Stimulated activated CD8-positive, alpha-beta memory T cell treated with anti-CD3 and anti-CD28 coated beads, Interleukin-7, amount 100 ng/mL, for 1 hour (primary cell): ENCODE measurements at places on chromosomes 1 and 21.

- no peak for DNase-seq
Observed at GRCh38 chr1:207941665-207942064, 30.7 kb upstream of the CD34 start.

- DNase-seq, result no peak
Observed at GRCh38 chr1:201295861-201296260, 12.6 kb downstream of the PKP1 start.

DNA sequence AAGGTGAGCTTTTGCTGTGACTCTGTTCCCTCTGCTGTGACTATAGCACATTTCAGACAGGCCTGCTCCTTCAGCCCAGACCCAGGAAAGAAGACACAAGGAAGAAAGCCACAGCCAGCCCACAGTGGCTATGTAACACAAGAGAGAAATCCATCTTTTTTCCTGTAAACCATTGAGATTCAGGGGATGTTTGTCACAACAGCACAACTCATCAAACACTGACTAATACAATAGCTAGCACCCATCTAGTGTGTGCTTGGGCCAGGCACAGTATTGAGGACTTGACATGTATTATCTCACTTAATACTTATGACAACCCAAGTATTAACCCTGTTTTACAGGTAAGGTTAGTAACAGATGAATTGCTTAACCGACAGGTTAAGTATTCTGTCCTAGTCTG lies 29.8 kb downstream of the TAS1R2 start:
- no peak for DNase-seq

DNA sequence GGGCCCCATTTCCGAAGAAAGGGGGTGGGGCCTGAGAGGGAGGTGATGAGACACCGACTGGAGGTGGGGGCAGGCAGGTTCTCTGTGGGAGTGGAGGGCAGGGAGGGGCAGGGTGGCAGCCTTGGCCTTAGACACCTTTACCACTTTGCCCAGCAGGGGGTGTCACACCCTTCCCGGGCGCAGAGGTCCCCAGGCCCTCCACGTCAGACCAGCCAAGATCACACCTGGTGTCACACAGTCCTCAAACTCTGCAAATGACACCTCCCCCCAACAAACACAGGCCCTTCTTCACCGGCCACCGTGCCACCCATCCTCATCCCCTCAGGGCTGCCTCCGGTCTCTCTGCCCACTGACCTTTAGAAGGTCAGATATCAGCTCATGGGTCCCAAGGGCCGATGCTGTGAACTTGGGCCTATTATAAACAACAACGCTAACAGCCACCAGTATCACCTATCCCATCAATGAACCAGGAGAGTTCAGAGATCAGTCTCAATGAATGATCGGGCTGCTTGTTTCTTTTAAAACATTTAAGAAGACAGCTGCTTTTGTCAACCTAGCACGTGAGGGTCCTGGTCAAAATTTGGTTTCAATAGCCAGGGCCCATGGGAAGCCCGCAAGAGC lies 103.9 kb downstream of the CASZ1 start:
- DNase-seq, result peak; percentile 56

GRCh38 chr1:60169206-60169605 lies 95.6 kb upstream of the C1orf87 start:
- DNase-seq, result no peak
